ENCODE measurements at places on chromosomes 2 and 18.

GRCh38 chr2:196544906-196545433, 94.5 kb upstream of the CCDC150 start:
- no peak for DNase-seq

GRCh38 chr2:45124456-45124855, 115.2 kb upstream of the SIX2 start:
- DNase-seq: no peak

DNA sequence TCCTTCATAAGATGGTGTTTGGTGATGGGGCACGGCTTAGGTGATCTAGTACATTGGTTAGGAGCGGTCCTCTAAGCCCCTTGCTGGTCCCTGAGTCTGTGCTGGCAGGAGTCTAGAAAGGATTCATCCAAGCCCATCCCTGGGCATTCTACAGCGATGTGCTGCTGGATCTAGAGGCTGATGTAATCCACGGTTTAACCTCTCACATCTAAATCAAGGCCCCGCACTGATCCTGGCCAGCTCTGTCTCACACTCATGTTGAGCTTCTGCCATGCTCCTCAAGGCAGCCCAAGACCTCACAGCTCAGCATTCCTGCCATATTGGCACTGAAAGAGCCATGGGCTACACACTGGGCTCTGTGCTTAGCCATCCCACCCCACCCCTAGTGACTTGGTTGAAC, 664.8 kb downstream of the STK39 start:
- no peak for DNase-seq

DNA sequence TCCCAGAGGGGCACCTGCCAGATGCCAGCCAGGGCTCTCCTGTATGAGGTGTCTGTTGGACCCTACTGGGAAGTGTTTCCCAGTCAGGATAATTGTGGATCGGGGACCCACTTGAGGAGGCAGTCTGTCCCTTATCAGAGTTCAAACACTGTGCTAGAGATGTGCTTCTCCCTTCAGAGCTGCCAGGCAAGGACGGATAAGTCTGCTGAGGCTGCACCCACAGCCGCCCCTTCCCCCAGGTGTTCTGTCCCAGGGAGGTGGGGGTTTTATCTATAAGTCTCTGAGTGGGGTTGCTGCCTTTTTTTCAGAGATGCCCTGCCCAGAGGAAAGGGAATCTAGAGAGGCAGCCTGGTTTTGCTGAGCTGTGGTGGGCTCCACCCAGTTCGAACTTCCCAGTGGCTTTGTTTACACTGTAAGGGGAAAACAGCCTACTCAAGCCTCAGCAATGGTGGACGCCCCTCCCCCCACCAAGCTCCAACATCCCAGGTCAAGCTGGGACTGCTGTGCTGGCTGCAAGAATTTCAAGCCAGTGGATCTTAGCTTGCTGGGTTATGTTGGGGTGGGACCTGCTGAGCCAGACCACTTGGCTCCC, 324.0 kb upstream of the SETBP1 start:
- no peak for DNase-seq

GRCh38 chr2:169038338-169038757, 7.2 kb upstream of the ABCB11 start:
- peak; percentile 30 for DNase-seq

DNA sequence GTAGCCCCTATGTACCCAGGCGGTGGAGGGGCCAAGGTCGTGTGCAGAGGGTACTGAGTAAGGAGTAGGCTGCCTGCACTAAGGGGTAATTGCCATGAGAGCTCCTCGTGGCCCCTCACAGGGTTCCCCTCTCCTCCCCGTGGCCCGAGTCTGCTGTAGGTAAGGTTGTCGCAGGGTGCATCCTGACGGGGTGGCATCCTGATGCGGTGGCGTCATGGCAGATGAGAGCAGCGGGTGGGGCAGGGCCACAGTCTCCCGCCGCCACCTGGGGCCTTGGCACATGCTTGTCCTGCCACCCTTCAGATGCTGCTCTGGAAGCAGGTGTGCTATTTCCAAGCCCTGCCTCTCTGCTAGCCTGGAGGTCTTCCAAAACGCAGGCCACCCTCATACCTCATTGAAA, 89.7 kb downstream of the EIPR1 start:
- DNase-seq: no peak

DNA sequence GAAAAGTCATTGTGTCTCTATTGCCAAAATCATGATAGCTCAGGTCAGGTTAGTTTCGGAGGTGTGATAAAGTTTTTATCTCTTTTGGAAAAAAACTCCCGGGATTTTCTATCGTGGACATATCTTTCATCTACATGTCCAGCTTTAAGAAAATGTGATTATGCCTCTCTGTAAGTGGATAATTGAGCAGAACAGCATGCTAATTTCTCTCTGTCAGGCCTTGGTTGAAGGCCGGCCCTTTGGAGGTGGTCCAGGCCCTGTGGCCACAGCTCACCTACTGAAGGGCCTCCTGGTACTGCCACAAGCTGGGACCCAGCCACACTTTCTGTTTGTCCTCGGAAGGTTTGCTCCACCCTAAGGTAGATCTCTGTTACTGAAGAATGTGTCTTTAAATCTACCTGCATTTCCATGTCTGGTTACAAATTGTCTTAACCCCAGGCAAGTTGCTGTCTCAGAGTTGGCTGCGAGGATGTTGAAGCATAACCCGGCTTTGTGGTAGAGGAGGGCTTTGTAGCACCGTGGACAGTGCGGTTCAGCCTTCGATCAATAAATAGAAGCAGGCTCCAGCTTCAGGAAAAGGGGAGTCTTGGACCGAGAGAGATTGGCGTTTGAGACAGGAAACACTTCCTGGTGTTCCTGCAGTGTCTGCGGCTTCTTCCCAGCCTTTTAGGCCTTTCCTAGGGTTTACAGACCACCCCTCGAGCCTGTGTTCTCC, 25.5 kb downstream of the TCF7L1 start:
- DNase-seq: no peak

DNA sequence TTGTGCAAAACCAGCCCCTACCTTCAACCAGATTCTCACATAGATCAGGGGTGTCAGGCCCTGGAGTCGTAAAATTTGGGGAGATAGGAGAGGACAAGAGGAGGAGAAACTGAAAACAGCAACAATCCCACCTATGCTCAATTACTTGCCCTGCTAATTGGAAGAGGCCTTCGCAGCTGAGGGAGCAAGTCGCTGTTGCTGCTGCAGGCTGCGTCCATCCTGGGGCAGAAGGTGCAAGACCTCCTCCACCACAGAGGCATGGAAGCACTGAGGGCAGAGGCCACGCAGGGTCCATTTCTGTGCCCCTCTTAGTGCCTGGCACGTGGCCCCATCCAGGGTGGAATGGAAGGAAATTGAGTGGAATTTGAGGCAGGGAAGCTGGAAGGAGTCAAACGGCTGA, 36.5 kb downstream of the CNGA3 start:
- DNase-seq: no peak

DNA sequence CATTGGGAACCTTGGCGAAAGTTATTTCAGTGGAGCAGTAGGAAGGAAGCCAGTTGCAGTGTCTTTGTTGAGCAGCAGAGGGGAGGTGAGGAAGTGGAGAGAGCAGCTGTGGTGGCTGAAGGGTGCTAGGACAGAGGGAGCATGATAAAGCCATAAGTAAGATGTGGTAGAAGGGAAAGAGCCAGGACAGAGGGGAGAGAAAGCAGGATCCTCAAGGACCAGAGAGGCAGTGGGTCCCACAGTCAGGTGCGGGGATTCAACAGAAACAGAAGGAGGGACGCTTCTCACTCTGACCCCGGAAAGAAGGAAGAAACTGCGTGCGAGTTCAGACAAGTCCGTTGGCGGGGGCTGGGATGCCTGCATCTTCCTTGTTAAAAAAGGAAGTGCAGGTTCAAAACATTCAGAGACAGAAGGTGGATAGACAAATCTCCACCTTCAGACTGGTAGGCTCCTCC, at the start of gene CXCR2:
Gene CXCR2, plus strand, starts transcription at position 403 of the 455 bp plus-strand sequence. CDS start 8,774 bp downstream, outside the sequence.
- DNase-seq: peak; percentile 7

DNA sequence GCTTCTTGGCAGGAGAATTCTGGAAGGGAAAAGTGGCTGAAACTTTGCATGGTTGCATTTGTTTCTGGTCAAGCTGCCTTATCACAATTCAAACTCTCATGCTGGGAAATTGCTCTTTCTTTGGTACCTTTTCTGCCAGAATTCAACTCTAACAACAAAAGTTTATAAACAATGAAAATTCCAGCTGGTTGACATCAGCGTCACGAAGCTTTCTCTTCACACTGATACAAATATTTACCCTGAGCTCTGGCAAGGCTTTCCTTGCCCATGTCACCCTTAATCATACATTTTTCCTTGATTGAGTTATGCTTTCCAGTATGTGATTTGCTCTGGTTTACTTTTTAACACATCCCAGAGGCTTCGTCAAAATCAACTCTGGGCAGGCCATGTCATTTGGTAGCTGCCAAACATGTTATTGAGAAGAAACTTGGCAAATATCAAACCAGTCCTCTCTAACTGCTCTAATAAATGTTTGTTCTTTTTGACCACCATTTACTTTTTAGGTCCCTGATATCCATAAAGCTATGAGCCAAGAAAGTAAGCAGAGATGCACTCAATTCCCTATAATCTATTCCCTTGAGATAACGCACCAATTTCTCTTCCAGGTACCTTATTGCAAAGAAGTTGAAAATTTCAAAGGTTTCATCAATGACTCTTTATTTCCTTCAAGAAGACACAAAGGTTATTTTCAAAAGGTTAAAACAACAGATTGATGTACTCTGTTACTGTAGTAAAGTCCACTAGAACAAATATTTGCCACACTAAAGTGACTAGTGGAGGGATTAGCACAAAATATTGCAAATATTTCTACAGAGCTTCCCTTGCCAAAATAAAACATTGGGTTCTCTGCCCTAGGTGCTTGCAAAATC, 1241.1 kb upstream of the ZEB2 start:
- no peak for DNase-seq

- DNase-seq: no peak
Measured at GRCh38 chr18:29160170-29160569, 983.2 kb upstream of the CDH2 start.

DNA sequence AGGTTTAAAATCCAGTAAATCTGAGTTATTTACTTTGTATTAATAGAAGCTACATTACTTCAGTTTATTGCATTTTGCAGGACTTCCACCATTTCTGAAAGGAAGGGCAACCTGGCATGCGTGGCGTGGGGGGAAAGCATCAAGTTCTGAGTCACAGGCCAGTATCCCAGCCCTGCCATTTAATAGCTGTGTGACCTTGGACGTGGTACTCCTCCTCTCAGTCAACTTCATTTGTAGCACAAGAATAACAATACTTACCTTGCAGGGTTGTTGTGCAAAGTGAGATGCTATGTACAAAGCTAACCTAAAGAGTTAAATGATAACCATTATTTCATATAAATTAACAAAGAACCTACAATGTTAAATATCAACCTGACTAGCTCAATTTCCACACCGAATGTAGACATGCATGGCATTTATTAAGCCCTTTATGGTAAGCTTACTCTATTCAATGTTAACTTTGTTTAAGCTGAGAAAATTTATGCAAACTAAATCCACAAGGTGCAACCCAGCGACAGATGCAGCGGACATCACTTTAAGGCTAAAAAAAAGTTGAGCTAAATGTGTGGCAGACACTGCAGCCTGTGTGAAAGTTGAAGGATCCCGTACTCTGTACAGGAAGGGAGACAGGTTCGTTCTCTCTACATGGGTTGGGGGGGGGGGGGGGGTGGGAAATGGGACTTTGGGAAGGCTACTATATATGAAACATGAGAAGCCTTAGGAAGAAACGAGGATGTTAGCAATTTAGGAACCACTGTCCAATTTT, 17.2 kb upstream of the STPG4 start:
- no peak for DNase-seq

DNA sequence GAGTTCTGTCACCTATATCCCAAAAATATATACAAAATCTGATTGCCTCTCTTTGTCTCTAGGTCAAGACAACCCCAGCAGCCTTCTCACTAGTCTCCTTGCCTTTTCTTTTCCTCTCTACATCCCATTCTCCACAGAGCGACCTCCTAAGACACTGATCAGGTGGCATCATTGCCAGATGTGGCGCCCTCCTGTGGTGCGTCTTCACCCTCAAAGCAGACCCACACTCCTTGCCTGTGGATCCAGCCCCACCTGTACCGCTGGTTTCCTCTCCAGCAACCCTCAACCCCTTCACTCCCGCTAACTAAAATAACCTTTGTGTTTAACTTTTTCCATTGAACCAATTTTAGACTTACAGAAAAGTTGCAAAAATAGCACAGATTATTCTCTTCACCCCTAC, 273.3 kb downstream of the GLI2 start:
- DNase-seq: no peak

GRCh38 chr2:47561371-47561770, 158.4 kb downstream of the MSH2 start:
- DNase-seq: no peak

- peak; percentile 80 for DNase-seq
Measured at GRCh38 chr2:62180975-62181374, 14.9 kb upstream of the B3GNT2 start.

GRCh38 chr2:98548920-98549818, 59.1 kb downstream of the COA5 start:
- no peak for DNase-seq

DNA sequence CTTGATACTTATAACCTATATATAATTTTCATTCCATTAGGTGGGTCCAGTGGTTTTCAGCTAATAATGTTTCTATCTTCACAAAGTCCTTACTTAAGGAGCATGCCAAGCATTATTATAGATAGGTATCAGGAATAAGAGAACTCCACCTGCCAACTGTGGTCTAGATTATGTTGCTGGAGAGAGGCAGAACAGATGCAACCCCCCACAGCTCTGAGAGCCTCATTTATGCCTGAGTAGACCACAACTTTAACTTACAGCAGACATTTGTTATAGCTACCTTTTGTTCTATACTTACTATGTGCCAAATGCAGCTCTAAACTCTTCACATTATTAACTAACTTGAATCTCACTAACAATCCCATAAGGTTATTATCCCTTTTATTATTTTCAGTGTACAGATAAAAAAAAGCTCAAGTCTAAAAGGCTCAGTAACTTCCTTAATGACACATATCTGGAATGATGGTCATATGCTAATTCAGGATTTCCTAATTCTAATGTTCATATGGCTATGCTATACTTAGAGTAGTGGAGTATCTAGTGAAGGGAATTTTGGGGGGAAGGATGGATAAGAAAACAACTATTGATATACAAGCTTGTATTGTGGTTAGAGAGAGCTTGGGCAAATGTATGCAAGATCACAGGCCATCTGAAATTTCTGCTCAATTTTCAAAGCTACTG, 119.1 kb upstream of the RND3 start:
- no peak for DNase-seq

GRCh38 chr2:25664965-25665307, 8.4 kb downstream of the DTNB start:
- DNase-seq: no peak

DNA sequence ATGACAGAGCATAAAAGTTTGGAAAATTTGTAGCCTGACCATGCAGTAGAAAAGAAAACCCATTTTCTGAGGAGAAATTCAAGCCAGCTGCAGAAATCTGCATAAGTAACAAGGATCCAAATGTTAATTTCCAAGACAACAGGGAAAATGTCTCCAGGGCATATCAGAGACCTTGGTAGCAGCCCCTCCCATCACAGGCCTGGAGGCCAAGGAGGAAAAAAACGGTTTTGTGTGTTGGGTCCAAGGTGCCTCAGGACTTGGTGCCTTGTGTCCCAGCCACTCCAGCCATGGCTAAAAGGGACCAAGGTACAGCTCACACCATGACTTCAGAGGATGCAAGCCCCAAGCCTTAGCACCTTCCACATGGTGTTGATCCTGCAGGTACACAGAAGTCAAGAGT, 324.4 kb downstream of the ETAA1 start:
- DNase-seq: no peak
